ENCODE measurements at places on chromosomes 7 and 10. TPM values are rescaled to one million over a fixed set of nuclear protein-coding genes. Genes with fewer than 3 reads are reported as not detected.
A peak's percentile ranks its signal among the peaks of the same experiment; 100 is the strongest.

GRCh38 chr7:74575083-74575784, 82.3 kb upstream of the GTF2I start:
- peaks cover 3% of the 10 kb centered on the region for H3K4me1 ChIP-seq
- H3K27me3 ChIP-seq = no peaks in the 10 kb centered on the region
- no peak for DNase-seq

DNA sequence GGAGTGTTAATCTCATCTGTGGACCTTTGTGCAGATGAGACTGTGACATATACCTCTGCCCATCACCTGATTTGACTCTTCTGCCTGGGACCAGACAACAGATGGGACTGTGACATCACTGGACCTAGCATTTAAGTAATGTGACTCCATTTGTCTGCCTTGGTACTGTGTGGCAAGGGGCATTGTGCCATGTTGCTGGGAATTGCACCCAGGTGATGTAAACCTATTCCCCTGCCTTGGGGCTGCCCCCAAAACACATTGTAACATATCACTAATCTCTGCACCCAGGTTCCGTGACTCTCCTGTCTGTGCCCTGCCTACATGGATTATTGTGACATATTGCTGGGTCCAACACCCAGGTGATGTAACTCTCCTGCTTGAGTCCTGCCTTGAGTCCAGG, 40.4 kb upstream of the ZNF680 start:
- H3K36me3 ChIP-seq = no peaks in the 10 kb centered on the region
- no peak for DNase-seq
- H3K27ac ChIP-seq = no peak overlapping the region
- no peaks in the 10 kb centered on the region for H3K27me3 ChIP-seq

- H3K36me3 ChIP-seq = no peaks in the 10 kb centered on the region
- H3K27ac ChIP-seq = no peak overlapping the region
- no peak overlapping the region for H3K4me3 ChIP-seq
- no peaks in the 10 kb centered on the region for H3K4me1 ChIP-seq
Observed at GRCh38 chr7:137110091-137110509, 233.4 kb downstream of the PTN start.

The MACC1 gene
- total RNA-seq = 13.9 TPM

DNA sequence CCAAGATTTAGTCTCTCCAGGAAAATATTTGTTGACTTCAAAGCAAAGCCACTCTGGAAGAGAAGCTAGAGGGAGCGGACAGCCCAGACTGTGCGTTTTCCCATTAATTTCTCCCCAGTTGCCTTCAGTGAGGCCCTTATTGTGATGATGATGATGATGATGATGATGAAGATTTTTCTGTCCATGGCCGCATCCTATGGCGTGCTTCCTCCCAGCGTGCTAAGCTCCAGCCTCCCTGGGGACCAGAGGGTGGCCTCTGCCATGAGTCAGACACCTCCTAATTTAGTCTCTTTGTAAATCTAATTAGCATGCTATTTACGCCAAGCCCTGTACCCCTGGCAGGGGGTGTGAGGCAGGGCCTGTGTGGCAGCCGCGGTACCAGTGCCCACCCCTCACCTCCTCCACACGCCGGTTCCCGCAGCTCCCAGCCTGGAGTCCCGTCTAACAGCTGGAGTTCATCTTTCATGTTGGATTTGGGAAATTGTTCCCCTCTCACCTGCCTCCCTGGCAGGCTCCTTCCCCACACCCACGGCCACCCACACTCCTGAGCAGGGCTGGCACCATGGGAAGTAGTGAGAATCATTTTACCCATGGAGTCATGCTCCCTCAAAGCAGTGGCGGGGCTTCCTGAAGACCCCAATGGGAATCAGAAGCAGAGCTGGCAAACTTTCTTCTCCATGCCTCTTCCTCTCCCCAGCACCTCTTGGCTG, 92.2 kb downstream of the C10orf105 start:
- H3K27me3 ChIP-seq = peaks cover 22% of the 10 kb centered on the region
- H3K36me3 ChIP-seq = no peaks in the 10 kb centered on the region
- no peak overlapping the region for H3K27ac ChIP-seq
- no peaks in the 10 kb centered on the region for H3K4me1 ChIP-seq

GRCh38 chr7:95840953-95841950, 68.9 kb downstream of the DYNC1I1 start:
- no peak for DNase-seq
- no peaks in the 10 kb centered on the region for H3K4me1 ChIP-seq
- no peak overlapping the region for H3K27ac ChIP-seq
- no peaks in the 10 kb centered on the region for H3K27me3 ChIP-seq
- no peaks in the 10 kb centered on the region for H3K36me3 ChIP-seq
- H3K4me3 ChIP-seq = no peak overlapping the region

DNA sequence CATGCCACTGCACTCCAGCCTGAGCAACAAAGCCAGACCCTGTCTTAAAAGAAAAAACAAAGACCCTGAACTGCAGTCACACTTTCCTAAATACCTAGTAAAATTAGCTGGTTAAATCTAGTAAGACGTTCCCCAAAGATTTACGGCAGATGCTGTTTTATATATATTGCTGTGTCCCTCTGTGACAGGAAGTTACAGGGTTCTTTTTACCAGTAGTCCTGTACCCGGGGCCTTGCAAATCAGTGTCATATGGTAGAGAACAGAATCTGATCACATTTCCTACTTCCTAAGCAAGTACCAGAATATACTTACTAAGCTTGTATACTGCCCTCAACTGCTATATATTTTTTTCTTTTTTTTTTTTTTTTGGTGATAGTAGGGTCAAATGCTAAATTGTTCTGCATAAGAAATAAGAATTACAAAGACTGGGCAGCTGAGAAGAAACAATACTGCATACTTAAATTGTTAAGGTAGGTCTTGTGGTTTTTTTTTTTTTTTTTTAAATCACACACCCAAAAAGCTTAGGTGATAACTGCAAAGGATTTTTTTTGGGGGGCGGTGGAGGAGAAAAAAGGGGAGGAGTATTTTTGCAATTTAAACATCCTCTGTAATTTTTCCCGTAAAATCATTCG, 27.3 kb upstream of the KMT2E start:
- no peak overlapping the region for H3K4me3 ChIP-seq
- peaks cover 36% of the 10 kb centered on the region for H3K36me3 ChIP-seq
- peaks cover 55% of the 10 kb centered on the region for H3K4me1 ChIP-seq
- H3K27ac ChIP-seq = peak overlapping the region; percentile 80

The CACNA2D1 gene
- not detected for total RNA-seq

- H3K27ac ChIP-seq = no peak overlapping the region
- no peaks in the 10 kb centered on the region for H3K36me3 ChIP-seq
- H3K27me3 ChIP-seq = no peaks in the 10 kb centered on the region
- no peaks in the 10 kb centered on the region for H3K4me1 ChIP-seq
Observed at GRCh38 chr7:41824284-41824683, 121.4 kb upstream of the INHBA start.

DNA sequence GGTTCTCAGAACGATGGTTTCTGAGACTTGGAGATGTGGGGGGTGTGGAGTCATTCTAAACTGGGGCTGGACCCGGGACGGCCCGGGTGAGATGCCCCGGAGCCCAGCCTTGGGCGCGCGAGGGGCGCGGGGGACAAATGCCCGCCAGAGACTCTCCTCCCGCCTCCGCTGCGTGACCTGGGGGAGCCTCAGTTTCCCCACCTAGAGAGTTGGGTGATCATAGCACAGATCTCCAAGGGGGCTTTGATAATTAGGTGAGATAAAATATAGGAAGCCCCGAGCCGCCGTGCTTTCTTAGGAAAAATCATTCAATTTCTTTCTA, 658 bp upstream of the FZD8 start:
- H3K36me3 ChIP-seq = no peaks in the 10 kb centered on the region
- H3K4me1 ChIP-seq = peaks cover 30% of the 10 kb centered on the region
- peaks cover 32% of the 10 kb centered on the region for H3K27me3 ChIP-seq
- H3K27ac ChIP-seq = no peak overlapping the region

DNA sequence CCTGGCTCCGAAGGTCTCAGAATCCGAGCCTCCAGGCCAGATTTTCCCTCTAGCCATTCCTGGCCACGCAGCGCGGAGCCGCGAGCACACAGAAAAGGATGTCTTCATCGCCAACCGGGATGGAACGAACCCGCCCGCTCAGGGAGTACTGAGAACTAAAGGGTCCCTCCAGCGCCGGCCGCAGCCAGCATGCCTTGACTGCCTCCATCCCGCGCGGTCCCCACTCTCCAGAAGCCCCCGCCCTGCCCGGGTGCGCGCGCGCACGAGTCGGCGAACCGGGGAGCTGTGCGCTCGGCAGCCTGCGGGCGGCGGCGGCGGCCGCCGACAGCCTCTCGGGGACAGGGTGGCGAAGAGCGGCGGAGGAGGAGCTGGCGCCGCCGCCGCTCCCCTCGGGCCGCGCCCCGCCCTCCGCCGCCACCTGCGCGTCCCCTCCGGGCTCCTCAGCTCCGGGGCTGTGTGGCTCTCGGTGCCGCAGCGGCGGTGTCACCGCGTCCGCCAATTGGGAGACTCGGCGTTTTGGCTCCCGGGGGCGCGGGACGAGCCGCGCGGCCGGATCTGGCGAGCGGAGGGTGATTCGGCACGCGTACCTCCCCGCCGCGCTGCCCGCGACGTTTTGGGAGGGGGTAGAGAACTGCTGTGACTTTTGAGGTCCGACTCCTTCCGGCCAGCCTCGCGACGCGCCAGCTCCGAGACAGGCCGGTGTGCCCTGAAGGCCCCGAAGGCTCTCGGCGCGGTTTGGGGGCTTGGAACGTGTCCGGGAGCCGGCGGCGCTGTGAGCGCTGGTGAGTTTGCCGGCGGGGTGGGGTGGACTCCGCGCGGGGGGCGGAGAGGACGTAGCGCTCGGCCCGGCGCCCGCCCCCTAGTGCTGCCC, 453 bp upstream of the GALNT17 start:
- H3K4me1 ChIP-seq = no peaks in the 10 kb centered on the region
- no peak for DNase-seq
- H3K27me3 ChIP-seq = peaks cover 24% of the 10 kb centered on the region

- no peak overlapping the region for H3K27ac ChIP-seq
- DNase-seq = no peak
- H3K36me3 ChIP-seq = peaks cover 49% of the 10 kb centered on the region
- H3K4me3 ChIP-seq = no peak overlapping the region
- H3K4me1 ChIP-seq = no peaks in the 10 kb centered on the region
Observed at GRCh38 chr10:49500412-49500811, 38.5 kb downstream of the ERCC6 start.

The TPK1 gene
- 20.0 TPM for total RNA-seq

The MBL2 gene
- not detected for total RNA-seq

GRCh38 chr7:12610899-12611298, 40.4 kb downstream of the SCIN start:
- H3K27ac ChIP-seq = no peak overlapping the region
- peaks cover 6% of the 10 kb centered on the region for H3K27me3 ChIP-seq
- no peaks in the 10 kb centered on the region for H3K4me1 ChIP-seq
- H3K4me3 ChIP-seq = no peak overlapping the region
- DNase-seq = no peak
- H3K36me3 ChIP-seq = no peaks in the 10 kb centered on the region

The SSC4D gene
- 0.55 TPM for total RNA-seq

- H3K27ac ChIP-seq = no peak overlapping the region
- H3K4me1 ChIP-seq = no peaks in the 10 kb centered on the region
Observed at GRCh38 chr7:34155220-34155908, 250.0 kb downstream of the BMPER start.

DNA sequence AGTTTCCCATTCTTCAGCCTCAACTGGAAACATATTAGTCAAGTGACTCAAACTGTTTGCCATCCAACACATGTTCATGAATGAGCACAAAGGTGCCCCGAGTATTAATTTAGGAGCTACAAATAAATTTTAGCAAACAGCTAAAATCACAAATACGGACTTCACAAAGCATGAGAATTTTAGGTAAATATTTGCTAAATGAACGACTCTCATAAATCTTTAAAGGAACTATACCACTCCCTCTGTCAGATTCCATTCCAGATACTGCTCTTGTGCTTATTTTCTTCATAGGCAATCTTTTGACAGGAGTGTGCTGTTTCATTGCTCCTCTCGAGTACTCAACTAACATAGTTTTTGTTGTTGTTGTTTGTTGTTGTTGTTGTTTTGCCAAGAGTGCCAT, 330.9 kb downstream of the PARD3 start:
- no peak overlapping the region for H3K4me3 ChIP-seq
- no peak for DNase-seq
- no peaks in the 10 kb centered on the region for H3K4me1 ChIP-seq
- no peaks in the 10 kb centered on the region for H3K36me3 ChIP-seq
- no peaks in the 10 kb centered on the region for H3K27me3 ChIP-seq

- peaks cover 1% of the 10 kb centered on the region for H3K27me3 ChIP-seq
- no peak overlapping the region for H3K27ac ChIP-seq
- no peak for DNase-seq
- no peaks in the 10 kb centered on the region for H3K4me1 ChIP-seq
- no peak overlapping the region for H3K4me3 ChIP-seq
Observed at GRCh38 chr7:50814166-50814565, 31.5 kb upstream of the GRB10 start.

The EVX1 gene
- not detected for total RNA-seq

DNA sequence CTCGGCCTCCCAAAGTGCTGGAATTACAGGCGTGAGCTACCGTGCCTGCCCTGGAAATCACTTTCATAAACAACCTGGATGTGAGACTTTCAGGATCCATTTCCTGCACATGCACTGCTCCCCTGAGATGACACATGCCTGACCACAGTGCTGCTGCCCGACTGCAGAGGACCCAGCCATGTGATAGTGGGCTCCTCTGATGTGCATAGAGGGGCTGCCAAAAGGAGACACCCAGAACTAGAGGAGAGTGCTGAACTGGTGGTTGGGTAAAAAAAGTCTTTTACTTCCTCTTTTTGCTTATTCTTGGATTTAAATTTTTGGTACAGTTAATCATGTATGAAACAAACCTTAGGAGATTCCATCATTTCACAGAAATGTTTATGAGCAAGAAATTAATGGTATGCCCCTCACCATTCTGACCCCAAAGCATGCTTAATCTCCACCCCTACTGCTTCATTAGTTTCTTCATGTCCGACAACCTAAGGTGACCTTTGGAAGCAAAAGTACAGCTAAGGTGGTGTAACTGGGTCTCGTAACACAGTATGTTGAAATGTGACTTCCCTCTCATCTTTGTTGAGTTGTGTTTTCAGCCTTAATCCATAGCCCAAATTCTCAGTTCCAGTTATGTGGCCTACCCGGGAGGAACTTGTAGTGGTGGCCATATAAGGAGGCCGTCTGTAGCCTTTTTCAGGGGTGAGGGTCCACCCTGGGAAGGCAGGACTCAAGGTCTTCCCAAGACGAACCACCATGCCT, 111.1 kb downstream of the RNF216 start:
- peaks cover 48% of the 10 kb centered on the region for H3K36me3 ChIP-seq
- no peak for DNase-seq
- peaks cover 18% of the 10 kb centered on the region for H3K4me1 ChIP-seq

All from activated B cell treated with CpG ODN at 0.5 μM for 24 hours (primary cell).